ENCODE measurements at places on chromosomes 1 and 21.

- DNase-seq = no peak
Measured at GRCh38 chr1:10918531-10918930, 93.9 kb upstream of the TARDBP start.

- peak; percentile 8 for DNase-seq
Measured at GRCh38 chr1:62628506-62628905, 31.2 kb downstream of the ANGPTL3 start.

DNA sequence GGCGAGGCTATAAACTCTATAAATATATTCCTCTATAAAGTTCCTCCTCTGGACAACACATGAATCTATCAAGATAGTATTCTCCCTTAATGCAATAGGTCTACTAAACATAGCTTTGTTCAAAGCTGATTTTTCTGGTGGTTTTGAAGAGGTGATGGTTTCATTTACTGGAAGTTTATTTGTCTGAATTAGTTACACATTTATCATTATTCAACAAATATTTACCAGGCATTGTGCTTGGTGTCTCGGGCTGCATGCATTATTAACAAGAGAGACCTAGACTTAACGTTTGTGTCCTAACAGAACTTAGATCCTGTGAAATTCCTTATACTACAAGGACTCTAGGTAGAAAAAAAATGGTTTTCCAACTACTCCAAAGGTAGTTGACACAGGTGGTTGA, 511.4 kb upstream of the B3GALT2 start:
- DNase-seq = no peak

DNA sequence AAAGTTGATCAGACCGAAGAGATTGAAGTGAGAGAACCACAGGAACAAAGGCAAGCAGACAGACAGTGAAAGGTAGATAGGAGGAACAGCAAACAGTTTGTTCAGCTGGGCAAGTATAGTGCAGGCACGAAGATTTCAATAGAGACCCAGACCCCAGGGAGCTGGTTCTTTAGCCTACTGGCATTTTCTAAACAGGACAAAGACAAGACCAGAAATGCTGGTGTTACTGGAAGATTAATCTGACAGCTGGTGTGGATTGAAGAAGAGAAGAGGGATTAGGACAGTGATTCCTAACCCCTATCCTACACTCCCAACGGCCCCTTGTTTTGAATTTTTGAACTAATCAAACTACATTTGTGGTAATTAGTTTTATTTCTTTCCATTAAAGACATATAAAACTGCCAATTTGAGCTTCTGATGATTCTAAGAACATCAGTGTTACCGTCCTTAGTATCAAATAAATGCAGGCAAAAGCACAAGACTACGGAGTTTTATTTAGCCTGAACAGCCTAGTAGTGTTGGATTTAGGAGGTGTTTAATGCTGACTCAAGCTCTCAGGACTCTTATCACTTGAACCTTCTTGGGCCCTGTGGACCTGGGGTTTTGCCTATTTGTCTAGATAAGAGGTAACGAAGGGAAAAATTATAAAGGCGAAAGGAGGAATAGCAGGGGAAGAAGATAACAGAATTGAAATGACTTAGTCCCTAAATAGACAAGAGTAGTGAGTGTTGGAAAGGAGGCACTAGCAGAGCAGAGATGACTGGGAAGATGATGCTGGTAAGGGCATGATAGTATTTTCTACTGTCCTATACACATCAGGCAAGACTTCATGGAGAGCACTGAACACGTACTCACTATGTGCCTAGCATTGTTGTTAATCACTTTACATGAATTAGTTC, 2.0 kb downstream of the NPL start:
- DNase-seq = peak; percentile 96
